ENCODE measurements at places on chromosomes 2 and 18.

DNA sequence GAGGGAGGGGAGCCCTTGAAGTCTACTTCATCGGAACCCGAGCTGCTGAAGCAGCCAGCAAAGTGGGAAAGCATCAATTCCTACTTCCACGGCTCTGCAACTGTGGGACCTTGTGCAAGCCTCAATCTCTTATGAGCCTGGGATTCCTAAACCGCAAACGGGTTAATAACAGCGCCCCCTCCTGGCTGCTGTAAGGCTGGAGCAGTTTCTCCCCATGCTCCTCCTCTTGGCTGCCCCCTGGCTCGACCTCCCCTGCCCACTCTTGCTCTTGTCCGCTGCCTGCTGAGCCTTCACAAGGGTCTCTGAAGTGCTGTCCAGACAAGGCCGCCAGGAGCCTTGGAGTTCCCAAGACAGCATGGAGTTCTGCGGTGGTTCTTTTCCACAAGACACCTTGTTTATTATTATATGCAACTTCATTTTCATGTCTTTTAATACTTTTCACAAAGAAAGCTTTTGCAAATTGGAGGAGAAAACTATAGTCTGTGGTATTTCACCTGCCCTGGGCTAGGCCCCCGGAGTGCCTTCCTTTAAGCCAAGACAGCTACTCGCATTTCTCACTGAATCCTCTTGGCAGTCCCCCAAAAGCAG, 157.2 kb downstream of the DDX1 start:
- no peak for DNase-seq

- DNase-seq = no peak
Measured at GRCh38 chr2:127857265-127857808, 618 bp downstream of the POLR2D start.

DNA sequence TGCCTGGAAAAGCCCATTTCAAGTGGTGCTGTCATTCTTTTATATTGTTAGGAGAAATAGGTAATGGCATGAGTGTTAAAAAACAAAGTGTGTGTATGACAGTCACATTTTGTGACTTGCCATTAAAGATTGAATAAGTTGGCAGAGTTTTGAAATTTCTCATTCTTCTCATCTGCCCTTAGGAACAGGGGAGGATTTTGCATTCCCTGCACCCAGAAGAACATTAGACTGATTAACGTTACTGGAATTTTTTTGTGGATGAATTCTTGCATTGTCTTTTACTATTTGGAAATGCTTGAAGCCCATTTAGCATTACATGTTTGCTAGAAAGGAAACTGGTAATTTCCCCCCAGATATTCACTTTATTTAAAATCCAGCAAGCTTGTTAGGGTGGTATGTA, 162.2 kb downstream of the BABAM2 start:
- DNase-seq = no peak

DNA sequence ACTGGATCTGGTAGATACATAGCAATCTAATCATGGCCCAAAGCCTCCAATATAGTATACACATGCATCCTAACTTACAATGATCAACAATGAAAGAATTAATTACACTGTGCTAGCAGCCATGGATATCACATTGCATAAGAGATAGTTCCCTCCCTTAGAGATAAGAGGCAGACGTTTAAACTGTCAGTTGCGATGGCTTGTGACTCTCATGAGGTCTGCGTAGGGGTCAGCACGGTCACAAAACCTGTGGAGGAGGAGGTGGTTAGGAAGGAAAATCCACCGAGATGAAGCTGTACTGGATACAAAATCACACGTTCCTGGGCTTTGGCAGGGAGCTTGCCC, 800 bp upstream of the RALB start:
- DNase-seq = no peak

GRCh38 chr2:172345956-172346555, 81.3 kb upstream of the ITGA6 start:
- DNase-seq = no peak

- DNase-seq = no peak
Measured at GRCh38 chr18:58113337-58113736, 69.3 kb downstream of the NEDD4L start.

DNA sequence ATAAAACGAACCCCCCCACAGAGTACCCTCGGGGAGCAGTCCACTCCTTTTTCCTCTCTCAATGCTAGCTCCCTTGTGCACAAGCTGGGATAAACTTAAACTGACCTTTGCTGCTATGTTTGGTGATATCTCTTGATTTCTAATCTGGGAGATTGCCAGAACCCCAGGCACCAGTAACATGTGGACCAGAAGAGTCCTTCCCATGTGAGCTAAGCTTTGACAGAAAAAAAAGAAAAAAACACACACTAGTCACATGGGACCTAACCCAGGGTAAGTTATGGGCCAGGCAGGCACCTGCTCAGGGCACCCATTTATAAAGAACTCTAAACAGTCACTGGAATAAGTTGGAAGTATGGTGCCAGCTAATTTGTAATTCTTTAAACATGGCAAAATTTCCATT, 242.6 kb downstream of the EN1 start:
- no peak for DNase-seq

DNA sequence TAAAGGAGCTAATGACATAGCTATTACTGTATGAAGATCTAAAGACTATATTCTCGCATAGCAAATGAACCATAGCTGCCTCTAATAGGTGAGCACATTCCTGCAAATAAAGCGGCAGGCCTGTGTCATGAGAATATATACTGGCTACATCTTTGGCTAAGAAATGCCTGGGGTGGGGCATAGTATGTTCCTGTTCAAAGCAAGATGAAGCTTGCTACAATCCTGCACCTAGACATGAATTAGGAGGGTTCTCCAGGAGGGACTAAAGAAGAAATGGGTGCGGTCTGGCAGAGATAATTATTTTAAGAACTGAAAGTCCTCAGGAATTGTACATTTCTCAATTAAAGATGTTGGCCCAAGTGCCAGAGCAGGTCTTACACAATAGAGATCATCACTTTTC, 46.8 kb upstream of the PLA2R1 start:
- no peak for DNase-seq

DNA sequence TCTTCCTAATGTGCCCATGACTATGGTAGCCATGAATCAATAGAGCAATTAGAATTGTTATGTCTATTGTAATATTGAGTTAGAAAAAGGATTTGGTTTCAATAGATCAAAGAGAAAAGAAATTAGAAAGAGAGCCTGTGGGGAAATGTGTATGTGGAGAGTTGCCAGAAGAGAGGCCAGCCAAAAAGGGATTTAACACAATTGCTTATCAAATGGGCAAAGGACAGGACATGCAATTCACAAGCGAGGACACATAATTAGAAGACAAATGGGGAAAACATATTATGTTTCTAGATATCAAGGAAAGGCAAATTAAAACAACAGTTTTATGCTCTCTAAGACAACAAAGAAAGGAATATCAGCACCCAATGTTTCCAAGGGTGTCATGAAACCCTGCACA, 403.2 kb upstream of the KLHL29 start:
- DNase-seq = no peak
